ENCODE measurements at places on chromosomes 1 and 21. TPM values are rescaled to one million over a fixed set of nuclear protein-coding genes. Genes with fewer than 3 reads are reported as not detected.

The OR2L3 gene
- total RNA-seq: not detected

The ARHGEF16 gene
- 4.7 TPM for total RNA-seq

The OR2T33 gene
- not detected for total RNA-seq

The TBX15 gene
- 0.10 TPM for total RNA-seq

The NGF gene
- total RNA-seq: 4.4 TPM

The ENAH gene
- total RNA-seq: 95.8 TPM

The CNTN2 gene
- not detected for total RNA-seq

The CRP gene
- not detected for total RNA-seq

The TNFAIP8L2 gene
- not detected for total RNA-seq

The CXADR gene
- total RNA-seq: 12.0 TPM

The ANGPTL1 gene
- not detected for total RNA-seq

The CCNL2 gene
- 36.2 TPM for total RNA-seq

The DCST1 gene
- total RNA-seq: not detected

The USP33 gene
- total RNA-seq: 18.9 TPM

The EIF4G3 gene
- 22.0 TPM for total RNA-seq

The GPR89B gene
- total RNA-seq: 5.9 TPM

The AMY2B gene
- 0.43 TPM for total RNA-seq

The CELA2B gene
- not detected for total RNA-seq

The OR2L5 gene
- total RNA-seq: not detected

The C4BPA gene
- 0.55 TPM for total RNA-seq

The RAB42 gene
- total RNA-seq: 1.9 TPM
